ENCODE measurements at places on chromosomes 1 and 21.
A peak's percentile ranks its signal among the peaks of the same experiment; 100 is the strongest.

- no peak for DNase-seq
Measured at GRCh38 chr1:6918186-6918924, 133.1 kb downstream of the CAMTA1 start.

GRCh38 chr1:70486676-70487458 is 75.8 kb downstream of the CTH start:
- no peak for DNase-seq

DNA sequence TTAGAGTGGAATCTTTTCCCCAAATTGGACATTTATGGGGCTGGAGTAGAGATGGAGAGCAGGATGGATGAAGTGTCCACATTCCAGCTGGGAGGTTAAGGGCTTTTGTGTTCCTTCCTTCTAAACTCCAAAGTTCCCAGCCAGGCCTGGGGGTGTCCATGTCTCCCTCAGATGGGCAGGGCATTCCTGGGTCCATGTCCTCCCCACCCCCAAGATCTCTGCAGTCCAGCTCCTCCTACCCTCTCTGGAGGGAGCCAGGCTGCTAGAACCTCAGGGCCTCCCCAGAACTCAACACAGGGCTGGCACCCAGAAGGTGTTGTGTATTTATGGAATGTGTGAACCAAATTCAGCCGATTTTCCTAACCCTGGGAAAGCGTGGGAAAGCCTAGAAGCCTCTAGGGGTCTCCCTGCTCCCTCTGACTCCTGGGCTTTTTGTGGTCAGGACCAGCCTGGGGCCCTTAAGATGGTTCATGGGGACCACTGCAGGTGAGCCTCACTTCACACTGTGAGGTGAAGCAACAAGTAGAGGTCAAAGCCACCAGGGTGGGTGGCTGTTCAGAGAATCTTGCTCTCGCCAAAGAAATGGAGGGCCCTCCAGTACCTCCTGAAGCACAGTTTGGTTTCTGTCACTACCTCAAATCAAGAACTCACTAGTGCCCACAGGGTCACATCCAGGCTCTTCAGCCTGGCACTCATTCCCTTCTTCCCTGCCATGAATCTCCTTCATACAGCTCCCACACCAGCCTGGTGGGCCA is 54.8 kb downstream of the GLIS1 start:
- no peak for DNase-seq

GRCh38 chr1:86616871-86617270 is 70.0 kb downstream of the CLCA4 start:
- DNase-seq = no peak

- DNase-seq = no peak
Measured at GRCh38 chr1:214469290-214469689, 82.1 kb downstream of the PTPN14 start.

DNA sequence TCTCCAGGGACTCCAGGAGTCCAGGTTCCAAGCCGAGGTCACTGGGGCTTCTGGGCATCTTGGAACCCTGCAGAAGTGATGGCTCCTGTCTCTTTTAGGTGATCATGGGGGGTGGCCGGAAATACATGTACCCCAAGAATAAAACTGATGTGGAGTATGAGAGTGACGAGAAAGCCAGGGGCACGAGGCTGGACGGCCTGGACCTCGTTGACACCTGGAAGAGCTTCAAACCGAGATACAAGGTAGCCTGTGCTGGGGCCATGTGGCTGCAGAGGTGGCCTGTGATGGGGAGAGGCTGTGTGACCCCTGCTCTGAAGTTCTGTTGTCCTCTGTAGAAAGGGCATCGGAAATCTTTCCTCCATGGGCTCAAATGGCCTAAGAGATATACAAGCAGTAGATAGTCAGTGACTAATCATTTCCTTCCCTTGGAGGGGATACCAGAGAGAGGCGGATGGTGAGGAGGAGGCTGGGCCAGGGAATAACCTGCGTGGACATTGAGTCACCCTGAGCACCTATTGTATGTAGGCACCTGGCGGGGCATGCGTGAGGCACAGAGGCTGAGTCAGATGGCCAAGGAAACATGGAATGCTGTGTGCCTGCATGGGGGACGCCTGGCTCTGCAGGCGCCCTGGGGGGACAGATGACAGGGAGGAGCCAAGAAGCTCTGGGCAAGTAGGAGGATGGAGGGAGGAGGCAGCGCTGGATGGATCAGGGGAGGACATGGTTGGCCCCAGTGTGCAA is 59.0 kb downstream of the ALPL start:
- DNase-seq = no peak

DNA sequence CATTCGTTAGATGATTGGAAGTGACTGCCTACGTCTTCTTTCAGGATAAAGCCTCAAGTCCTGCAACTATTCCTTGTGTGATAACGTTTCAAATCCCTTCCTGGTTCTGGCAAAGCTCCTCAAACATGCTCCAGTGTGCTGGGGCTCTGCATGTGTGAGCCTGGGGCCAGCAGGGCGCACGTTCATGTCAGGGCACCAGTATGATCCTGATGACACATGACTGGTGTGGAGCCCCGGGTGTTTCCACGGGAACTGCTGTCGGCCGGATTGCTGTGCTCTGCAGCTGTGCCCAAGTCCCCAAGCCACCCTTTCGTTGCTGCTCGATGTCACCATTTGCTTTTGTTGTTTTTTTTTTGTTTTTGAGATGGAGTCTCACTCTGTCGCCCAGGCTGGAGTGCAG is 21.3 kb downstream of the KRTAP10-1 start:
- no peak for DNase-seq

GRCh38 chr1:94819945-94820746 is at the start of gene SLC44A3:
SLC44A3 (plus strand) TSS chr1:94820357; CDS start chr1:94820452, 95 bp downstream.
- no peak for DNase-seq

DNA sequence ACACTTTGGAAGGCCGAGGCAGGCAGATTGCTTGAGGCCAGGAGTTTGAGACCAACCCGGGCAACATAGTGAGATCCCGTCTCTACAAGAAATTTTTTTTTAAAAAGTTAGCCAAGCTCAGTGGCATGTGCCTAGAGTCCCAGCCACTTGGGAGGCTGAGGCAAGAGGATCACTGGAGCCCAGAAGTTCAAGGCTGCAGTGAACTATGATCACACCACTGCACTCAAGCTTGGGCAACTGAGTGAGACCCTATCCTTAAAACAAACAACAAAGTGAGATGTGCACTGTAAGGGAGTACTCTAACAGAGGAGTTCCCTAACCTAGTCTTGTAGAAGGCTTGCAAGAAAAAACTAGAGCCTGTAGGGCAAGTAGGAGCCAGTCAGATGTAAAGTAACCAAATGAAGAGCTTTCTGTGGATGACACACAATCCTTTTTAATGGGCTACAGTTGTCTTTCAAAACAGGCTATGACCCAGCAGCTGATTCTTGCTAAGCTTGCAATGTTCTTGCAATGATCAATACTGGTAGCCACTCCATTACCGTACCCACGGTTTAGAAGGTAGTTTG is 38.0 kb upstream of the SRP9 start:
- DNase-seq = no peak

GRCh38 chr1:30313584-30313983 is 409.8 kb downstream of the MATN1 start:
- no peak for DNase-seq

DNA sequence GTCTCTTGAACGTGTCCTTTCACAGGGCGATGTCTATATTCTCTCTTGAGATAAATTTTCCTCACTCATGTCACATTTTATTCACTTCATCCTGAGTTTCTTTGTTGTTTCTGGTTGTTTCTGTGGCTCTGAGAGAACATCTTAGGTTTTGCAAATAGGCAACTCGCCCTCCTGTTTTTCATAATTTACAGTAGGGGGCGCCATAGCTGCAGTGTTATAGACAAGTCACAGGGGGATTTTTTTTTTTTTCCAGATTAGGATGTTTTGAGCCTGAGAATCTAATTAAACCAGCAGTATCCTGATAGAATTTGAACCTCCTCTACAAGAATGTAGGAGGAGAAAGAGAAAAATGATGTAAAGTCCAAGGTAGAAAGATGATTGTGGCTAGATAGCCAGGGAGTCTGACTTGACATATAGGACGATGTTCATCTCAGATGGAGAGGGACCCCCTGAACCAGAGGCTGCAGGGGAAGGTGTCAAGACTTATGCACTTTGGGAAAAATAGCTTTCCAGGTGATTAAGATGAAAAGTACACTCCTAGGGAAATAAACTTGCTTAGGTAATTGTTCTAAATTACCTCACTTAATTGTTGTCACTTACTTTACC is 76.3 kb downstream of the ZP4 start:
- DNase-seq = no peak

- no peak for DNase-seq
Measured at GRCh38 chr1:185668013-185668412, 66.2 kb upstream of the HMCN1 start.

- no peak for DNase-seq
Measured at GRCh38 chr1:34163792-34164731, 968 bp downstream of the CSMD2 start.

GRCh38 chr1:167623951-167624350 is 6.1 kb upstream of the RCSD1 start:
- no peak for DNase-seq

DNA sequence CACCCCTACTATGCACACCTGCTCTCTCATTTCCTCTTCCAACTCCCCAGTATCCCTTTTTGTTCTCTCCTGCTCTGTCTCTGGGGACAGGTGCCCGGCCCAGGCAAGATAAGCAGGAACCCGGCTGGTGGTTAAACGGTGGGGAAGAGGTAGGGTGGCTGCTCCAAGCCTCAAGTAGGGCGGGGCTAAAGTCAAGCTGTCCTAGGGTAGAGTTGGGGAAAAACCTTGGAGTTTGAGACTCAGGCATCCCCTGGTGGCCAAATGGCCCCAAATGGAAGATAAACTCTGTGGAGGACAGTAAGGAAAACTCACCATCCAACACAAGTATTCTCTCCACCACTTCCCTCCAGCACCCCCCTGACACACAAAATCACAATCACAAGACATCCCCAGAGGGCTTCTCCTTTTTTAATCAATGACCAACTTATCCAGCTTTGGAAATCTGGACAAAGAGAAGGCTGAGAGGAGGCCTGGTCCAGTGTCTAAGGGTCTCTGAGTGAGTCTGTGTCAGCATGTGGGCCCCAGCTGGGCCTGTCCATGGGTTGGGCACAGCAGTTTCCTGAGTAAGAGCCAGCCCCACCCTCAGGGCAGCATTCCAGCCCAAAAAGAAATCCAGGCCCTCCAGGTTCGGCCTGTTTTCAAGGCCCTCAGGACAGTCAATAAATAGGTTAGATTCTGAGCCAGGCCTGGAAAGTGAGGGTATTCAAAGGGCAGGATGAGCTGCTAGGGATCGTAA is 9.8 kb downstream of the POMGNT1 start:
- no peak for DNase-seq

DNA sequence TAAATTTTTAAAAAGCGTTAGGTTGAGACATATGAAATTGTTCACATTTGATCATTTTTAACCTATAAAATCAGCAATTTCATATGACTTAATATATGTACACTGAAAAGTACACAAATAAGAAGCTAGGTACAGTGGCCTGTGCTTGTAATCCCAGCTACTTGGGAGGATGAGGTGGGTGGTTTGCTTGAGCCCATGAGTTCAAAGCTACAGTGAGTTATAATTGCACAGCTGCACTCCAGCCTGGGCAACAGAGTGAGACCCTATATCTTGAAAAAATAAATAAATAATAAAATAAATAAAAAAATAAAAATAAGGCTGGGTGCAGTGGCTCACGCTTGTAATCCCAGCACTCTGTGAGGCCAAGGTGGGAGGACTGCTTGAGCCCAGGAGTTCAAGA is 5.2 kb upstream of the EPB41 start:
- DNase-seq = no peak

DNA sequence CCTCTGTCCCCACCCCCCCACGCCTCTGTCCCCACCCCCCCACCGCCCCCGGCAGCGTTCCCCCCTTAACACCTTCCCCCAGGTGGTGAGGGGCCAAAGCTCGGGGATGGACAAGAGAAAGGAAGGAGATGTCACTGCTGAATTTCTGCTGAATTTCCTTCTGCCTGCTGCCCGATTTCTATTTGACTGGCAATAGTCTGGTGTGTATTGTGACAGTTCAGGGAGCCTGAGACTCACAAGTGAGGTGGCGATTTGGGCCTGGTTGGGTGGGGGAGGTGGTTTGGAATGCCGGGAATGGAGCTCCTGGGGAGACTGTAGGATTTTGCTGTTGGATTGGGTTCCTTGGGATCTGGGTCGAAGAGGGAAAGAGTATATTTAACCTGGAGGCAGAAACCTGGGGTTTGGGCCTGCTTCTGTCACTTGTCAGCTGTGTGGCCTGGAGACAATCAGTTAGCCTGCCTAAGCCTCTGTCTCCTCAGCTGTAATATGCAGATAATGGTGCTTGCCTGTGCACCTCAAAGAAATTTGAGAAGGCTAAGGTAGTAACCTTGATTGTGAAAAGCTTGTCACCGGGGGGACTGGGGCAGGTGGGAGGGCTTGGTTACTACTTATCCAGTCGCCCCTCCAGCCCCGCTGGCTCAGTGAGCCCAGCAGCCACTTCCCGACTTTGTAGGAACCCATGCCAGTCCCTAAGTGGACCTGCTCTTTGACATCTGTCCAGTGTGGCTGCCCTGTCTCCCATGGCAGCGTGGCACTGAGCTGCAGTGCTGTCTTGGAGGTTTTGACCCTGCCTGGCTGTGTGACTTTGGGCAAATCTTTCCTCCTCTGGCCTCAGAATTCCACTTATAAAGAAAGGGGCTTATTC is 7.7 kb upstream of the LMNA start:
- no peak for DNase-seq

- DNase-seq = peak; percentile 30
Measured at GRCh38 chr1:222095606-222096475, 354.0 kb upstream of the DUSP10 start.

DNA sequence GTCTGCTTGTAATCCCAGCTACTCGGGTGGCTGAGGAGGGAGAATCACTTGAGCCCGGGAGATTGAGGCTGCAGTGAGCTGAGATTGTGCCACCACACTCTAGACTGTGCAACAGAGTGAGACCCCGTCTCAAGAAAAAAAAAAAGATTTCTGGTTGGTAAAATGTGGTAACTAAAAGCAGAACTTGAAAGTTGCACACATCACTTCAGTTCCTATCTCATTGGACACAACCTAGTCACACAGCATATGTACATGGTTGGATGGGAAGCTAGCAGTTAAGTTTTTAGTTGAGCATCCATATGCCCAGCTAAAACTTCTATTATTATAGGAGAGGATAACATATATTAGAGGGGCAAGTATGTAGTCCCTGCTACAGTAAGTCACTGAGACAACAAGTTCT is 22.1 kb downstream of the BCAS2 start:
- no peak for DNase-seq

- no peak for DNase-seq
Measured at GRCh38 chr1:234844479-234845031, 234.6 kb upstream of the IRF2BP2 start.

DNA sequence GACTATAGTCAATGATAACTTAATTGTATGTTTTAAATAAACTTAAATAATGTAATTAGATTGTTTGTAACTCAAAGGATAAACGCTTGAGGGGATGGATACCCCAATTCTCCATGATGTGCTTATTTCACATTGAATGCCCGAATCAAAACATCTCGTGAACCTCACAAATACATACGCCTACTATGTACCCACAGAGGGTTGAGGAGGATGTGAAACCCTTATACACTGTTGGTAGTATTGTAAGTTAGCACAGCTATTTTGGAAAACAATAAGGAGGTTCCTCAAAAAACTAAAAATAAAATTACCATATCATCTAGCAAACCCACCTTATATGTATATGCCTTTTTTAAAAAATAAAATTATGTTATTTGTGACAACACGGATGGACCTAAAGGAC is 198.6 kb downstream of the MRPL39 start:
- DNase-seq = no peak

GRCh38 chr1:230570724-230571360 is 71.4 kb upstream of the COG2 start:
- DNase-seq = no peak

All from stimulated activated CD4-positive, alpha-beta T cell treated with anti-CD3 and anti-CD28 coated beads, TNF-alpha, amount 100 ng/mL, for 24 hours (primary cell).